ENCODE measurements at places on chromosomes 11 and 22. TPM values are rescaled to one million over a fixed set of nuclear protein-coding genes. Genes with fewer than 3 reads are reported as not detected.

The CCDC116 gene
- total RNA-seq, result not detected

The LRRC10B gene
- total RNA-seq, result 1.3 TPM

The OR56A1 gene
- not detected for total RNA-seq

- DNase-seq, result no peak
Observed at GRCh38 chr11:76690736-76691135, 20.2 kb upstream of the LRRC32 start.

- no peak for DNase-seq
Observed at GRCh38 chr11:64753380-64754123, 6.2 kb downstream of the PYGM start.

GRCh38 chr22:49914256-49914655 is 4.0 kb downstream of the ALG12 start:
- DNase-seq, result no peak

DNA sequence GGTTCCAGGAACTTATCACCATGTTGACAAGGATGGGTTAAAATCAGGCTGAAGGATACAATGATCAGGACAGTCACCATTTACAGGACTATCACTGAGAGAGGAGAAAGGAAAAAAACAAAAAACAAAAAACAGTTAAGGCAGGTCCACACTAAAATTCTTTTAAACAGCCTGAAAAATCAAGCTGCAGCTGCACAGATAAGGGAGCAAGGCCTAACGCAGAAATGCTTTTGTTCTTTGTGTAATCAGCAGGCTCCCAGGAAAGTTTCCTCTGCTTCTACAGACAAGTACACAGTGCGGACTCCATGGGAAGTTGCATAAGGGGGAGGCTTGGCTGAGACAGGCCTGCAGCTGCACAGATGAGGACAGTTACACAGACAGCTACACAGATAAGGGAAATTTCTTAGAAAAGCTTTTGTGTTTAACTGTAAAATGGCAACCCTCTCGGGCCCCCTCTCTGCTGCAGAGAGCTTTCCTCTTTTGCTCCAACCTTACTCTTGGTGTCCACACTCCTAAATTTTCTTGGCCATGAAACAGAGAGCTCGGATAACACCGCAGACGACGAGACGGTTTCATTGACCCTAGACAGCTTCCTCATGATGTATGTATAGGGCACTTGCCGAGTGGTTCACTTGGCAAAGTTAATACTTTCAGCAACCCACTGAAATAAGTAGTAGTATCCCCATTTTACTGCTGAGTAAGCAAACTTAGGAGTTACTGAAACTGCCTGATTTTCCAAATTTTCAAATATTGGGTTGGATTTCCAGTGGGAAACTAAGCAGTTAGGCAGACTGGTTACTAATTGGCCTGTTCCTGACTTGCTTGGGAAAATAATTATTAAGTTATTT is 45.5 kb downstream of the PIWIL3 start:
- DNase-seq, result no peak
